MCF 10A (cell line): ENCODE measurements at places on chromosomes 2 and 18. TPM values are rescaled to one million over a fixed set of nuclear protein-coding genes. Genes with fewer than 3 reads are reported as not detected.

DNA sequence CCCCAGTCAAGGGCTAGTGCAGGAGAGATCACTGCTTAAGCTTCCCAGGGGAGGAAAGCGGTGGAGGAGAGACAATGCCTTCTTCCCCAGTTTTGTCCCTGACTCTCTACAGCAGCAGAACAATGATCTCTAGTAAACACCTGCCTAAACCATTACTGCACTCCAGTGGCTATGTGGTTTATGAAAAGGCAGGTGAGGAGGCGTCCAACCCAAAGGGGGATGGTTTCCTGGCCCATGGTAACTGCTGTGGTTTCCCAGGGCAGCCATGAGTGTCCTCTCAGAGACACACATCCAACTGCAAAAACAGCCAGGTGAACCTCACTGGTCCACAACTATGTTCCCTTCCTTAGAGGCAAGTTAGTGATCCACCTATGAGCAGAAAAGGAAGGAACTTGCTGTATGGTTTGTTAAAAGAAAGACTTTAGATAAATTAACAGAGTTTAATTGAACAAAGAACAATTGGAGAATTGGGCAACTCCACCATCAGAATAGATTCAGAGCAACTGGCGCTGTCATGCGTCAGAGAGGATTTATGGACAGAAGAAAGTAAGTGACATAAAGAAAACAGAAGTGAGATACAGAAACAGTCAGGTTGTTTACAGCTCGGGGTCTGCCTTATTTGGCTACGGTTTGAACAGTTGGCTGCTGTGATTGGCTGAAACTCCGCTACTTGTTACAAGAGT lies 4.8 kb upstream of the TTC39C start:
- DNase-seq, result no peak

DNA sequence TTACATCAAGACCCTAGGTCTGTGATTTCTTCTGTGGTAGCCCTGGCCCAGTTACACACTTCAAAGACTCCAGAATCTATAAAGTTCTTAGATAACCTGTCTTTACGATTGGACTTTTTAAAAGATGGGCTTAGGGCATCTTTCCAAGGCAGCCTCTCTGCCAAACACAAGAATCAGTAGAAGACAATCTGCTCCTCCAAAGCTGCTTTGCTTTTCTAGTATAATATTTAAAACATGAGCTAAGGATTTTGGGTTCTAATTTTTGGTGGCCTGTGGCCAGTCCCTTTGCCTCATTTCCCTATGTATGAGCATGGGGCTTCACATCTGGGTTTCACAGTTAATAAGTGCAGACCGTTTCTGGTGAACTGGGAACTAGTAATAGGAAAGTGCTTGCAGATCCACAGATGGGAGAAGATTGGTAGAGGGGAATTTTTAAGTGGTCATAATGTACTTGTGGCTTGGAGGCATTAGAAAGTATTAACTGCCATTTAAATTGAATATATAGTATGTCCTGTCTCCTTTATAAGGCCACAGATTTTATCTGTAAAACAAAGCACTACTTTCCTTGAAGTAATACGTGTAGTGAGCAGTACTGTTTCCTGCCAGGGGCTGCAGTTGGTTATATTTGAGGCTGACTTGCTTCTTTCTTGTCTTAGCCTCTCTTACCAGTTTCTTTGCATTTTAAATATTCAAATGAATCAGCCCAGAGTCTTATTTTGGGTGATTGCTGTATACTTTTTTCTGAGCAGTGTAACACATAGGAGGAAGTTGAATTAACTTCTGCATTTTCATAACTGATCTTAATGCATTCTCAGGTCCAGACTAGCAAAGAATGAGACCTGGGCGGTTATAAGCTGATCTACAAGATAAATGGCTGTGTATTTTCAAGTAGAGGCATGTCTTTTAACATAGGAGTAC lies 1.5 kb downstream of the ARPC2 start:
- peak; percentile 17 for DNase-seq

DNA sequence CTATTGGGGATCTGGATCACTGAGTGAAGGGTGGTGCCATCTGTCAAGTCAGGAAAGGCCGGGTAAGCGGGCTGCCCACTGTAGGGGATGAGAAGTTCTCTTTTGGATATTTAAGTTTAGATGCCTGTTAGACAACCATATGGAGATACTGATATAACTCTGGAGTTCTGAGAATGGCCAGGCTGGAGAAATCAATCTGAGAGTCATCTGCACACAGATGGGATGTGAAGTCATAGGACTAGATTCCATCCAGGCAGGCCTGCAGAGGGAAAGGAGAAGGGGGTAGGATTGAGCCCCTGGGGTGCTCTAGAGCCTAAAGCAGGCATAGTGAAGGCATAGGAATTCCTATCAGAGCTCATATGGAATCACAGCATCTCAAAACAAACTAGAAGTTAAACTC lies 30.1 kb downstream of the SPRED2 start:
- DNase-seq, result no peak

- peak; percentile 50 for DNase-seq
Measured at GRCh38 chr2:19038071-19039015, 320.1 kb downstream of the OSR1 start.

Gene TMEM198
- 5.3 and 6.3 TPM in 2 replicates for total RNA-seq

Gene CDH7
- not detected in 2 replicates for total RNA-seq

Gene LRATD1
- 2.2 and 4.7 TPM in 2 replicates for total RNA-seq

DNA sequence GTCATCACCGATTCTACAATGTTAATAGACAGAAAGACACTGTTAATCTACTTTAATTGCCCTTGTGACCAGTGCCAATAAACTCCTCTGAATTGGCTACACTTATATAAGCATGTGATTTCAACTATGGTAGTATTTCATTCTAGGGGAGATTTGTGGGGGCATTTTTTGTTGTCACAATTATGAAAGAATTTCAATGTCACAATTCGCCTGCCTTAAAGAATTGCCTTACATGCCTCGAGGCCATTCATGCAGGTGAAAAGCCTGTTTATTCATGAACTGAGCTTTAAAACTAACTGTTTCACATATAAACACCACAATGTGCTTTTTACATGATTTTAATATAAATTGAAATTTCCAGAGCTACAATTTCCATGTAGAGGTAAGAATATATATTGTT lies 162.8 kb downstream of the GCA start:
- DNase-seq, result no peak

GRCh38 chr18:7950380-7951136 lies 383.4 kb downstream of the PTPRM start:
- peak; percentile 92 for DNase-seq

- no peak for DNase-seq
Measured at GRCh38 chr2:165280356-165280755, 41.1 kb downstream of the SCN2A start.

- DNase-seq, result no peak
Measured at GRCh38 chr2:231883468-231883881, 42.7 kb downstream of the NPPC start.

DNA sequence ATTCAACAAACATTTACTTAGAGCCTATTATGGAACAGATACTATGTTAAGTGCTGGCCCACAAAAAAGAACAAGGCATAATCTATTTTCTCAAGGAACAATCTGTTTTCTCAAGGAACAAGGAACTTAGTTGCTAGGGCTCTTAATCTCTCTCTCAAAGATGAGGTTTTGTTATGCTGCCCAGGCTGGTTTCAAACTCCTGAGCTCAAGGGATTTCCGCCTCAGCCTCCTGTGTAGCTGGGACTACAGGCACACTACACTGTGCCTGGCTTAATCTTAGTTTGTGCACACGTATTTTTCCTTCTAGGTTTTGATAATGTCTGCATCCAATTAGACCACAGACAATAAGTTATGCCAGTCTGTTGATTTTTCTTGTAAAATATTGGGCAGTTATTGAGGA lies 89.5 kb downstream of the PTH2R start:
- no peak for DNase-seq

DNA sequence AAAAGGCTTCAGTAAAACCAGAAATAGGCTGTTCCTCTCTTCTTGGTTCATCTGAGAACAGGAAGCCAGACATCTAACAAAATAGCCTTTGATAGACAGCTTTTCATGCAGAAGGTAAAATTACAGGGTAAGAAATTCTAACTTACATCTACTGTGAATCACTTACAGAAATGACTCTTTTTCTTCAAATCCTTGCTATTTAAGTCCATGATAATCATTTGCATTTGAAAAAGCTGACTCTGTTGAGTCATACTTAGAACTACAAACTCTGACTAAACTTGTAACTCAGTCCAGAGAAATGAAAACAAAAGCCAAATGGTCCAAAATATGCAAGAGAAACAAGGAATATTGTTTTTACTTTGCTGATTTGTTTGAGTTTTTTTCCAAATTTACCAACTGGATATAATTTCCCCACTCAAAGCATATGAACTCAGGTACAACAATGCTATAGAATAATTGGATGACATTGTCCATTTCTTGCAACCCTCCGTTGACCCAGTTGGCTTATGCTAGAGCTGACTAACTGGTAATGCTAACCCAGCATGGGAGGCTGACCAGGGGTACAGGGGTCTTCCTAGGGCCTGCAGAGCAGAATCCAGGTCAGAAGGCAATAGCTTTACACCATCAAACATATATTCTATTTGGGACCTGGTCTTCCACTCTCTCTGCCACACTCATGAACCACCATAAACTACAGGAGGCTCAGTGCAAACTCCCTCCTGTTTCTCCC lies 18.8 kb upstream of the MREG start:
- DNase-seq, result no peak

Gene C2orf72
- not detected in 2 replicates for total RNA-seq

Gene CABYR
- total RNA-seq, result 3.0 TPM in 2 replicates

DNA sequence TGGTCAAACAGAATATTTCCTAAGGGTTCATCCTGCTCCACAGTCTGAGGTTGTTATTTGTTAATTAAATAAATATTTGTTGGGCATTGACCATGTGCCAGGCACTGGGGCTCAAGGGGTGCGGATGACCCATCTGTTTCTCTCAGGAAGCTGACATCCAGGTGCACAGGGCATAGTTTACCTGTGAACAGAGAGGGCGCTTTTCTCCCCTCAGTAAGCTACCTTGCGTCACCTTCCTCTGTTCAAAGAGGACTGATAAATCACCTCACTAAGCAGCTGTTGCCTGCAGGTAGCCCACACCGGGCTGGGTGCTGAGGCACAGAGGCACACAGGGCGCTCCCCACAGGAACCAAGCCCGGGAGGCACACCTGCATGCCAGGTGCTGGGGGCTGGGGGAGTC lies 41.6 kb downstream of the SH3RF3 start:
- DNase-seq, result peak; percentile 67
